Heart right ventricle (tissue), 16 donors: ENCODE measurements at places on chromosomes 11 and 22. TPM values are rescaled to one million over a fixed set of nuclear protein-coding genes. Genes with fewer than 3 reads are reported as not detected.

Gene PNPLA5
- not detected for total RNA-seq

Gene BATF2
- total RNA-seq = 1.4 TPM

Gene TBC1D10A
- 3.8 TPM for total RNA-seq

Gene ARHGAP8
- total RNA-seq = not detected

Gene KIF18A
- total RNA-seq = not detected

Gene PARVA
- total RNA-seq = 61.7 TPM

Gene OR8D1
- total RNA-seq = not detected

Gene TH
- not detected for total RNA-seq

Gene MPEG1
- total RNA-seq = 6.2 TPM

Gene C11orf91
- total RNA-seq = not detected

Gene KIRREL3
- 0.17 TPM for total RNA-seq

Gene IRAG1
- total RNA-seq = 5.2 TPM

Gene ANKK1
- not detected for total RNA-seq

Gene OR2AG2
- not detected for total RNA-seq

Gene NNMT
- 17.5 TPM for total RNA-seq

Gene TKFC
- total RNA-seq = 16.1 TPM

Gene MRGPRX3
- not detected for total RNA-seq

Gene ARHGAP42
- 8.7 TPM for total RNA-seq

Gene INS
- not detected for total RNA-seq

Gene LDHAL6A
- total RNA-seq = not detected

Gene MUC2
- total RNA-seq = not detected

Gene KRTAP5-2
- total RNA-seq = not detected

Gene OR51E2
- total RNA-seq = not detected

Gene KRTAP5-7
- total RNA-seq = not detected

Gene PNPLA3
- not detected for total RNA-seq

Gene ART5
- total RNA-seq = 1.8 TPM

Gene TCN1
- 1.2 TPM for total RNA-seq

Gene TUG1
- total RNA-seq = 48.4 TPM

Gene TSPAN32
- 22.6 TPM for total RNA-seq

Gene SEPTIN3
- 0.10 TPM for total RNA-seq

Gene MYBPC3
- 2,639 TPM for total RNA-seq

Gene CCS
- total RNA-seq = 21.0 TPM

Gene IL10RA
- 3.7 TPM for total RNA-seq

Gene TSPAN18
- 140 TPM for total RNA-seq

Gene MISFA
- total RNA-seq = 9.5 TPM

Gene MIOX
- total RNA-seq = not detected

Gene CCDC116
- total RNA-seq = not detected

Gene SHANK3
- total RNA-seq = 27.3 TPM

Gene APOL5
- not detected for total RNA-seq

Gene MMP8
- total RNA-seq = 0.15 TPM

Gene APOA1
- 3.8 TPM for total RNA-seq

Gene IGSF22
- total RNA-seq = 1.1 TPM

Gene SYT8
- total RNA-seq = not detected

Gene ASPHD2
- not detected for total RNA-seq
